ENCODE measurements at places on chromosomes 5 and 9.

DNA sequence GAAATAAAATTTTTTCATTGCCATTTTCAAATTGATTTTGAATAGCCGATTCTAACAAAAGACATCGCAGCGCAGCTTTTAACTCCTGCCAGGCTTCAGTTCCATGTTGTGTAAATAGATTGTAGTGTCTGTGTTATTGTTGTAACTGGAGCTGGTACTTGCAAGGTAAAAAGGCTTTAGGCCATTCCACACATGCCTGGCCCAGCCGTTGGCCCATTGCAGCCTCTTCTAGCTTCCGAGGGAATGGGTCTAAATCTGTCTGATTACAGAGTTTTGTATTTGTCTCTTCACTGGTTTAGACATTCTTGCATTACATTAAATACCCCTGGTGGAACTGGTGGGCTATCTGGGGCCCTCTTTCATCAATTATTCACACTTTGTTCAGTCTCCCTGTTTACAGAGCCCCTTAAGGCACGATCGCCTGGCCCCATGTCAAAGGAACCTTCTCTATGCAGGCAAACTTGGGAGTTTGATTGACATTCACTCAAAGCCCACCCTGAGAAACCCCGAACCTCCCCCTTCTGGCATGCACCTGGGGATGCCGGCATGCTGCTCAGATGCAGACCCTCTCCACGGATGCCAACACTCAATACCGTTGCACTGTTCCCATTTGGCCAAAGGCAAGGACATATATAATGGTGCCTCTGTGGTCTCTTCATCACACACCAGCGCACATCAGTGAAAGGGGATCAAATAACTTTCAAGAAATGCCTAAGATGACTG, 281.7 kb upstream of the IRX2 start:
- no peak for DNase-seq

DNA sequence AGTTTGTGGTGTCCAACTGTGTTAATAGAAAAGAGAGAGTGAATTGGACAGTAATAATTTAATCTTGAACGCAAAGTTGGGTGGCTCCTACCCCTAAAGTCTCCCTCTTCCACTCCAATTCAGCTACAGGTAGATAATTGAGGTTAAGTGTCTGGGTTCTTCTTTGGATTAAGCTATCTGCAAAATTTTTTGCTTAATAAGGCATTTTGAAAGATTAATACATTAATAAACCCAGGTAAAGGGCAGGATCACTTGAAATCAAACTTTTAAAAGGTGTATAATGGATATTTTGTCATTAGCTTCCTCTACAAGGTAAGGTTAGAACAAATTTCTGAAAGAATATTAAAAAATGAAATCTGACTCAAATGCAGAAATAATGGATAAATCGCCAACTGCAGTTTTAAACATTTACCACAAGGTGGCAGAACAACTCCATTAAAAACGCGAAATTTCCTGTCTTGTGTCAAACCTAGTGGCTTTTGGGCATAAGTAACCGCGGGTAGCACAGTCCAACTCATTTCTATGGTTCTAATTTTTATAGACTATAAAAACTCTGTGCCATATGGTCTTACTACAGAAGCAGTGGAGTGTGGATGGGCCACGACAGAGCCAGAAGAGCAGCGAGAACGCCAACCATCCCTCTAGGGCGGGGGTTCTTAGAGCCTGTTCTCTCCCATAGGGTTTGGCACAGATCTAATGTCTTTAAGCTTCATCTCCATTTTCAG, 276.5 kb downstream of the ARHGEF28 start:
- DNase-seq = no peak

DNA sequence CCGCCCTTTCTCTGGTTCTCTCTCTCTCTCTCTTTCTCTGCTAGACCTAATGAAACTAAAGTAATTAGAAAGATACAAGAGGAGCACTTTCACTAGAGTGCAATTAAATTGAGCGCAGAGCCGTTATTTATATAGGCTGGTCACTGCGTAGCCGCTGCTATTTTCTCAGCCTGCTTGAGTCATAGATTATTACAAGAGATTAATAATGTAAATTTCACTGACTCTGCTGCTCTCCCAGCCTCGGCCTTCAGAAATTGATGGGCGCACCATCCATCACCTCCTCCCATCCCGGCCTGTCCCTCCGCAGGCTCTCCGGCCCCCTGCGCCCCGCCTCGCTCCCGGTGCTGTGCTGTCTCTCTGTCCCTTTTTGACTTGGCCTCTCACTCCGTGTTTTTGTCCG, 268.0 kb upstream of the MVB12B start:
- DNase-seq = no peak

DNA sequence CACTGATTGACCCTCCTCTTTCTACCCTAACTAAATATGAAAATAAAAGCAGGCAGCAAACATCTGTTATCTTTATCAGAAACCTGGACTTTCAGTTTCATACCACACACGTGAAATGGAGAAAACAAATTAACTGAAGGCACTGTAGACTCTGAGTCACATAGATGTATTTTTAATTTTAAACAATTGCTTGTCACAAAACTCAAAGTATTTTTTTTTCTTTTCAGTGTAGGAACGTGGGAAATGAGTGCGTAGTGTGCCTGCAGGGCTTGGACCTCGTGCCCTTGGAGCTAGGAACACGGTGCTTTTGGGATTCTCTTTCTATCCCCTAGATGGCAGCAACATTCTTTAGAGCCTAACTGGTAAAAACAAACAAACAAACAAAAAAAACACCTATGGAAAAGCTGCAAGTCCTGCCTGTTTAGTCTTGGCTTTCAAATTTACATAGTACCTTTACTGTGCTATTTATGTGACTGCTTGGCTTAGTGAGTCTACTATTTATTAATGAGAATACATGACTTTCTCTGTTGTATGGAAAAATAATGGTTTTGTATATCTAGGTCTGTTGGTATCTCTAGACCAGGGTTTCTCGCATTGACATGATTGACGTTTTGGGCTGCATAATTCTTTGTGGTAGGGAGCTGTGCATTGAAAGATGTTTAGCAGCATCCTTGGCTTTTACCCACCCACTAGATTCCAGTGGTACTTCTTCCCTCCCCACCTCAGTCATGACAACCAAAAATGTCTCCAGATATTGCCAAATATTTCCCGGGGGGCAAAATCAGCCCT, 16.8 kb upstream of the ACTBL2 start:
- DNase-seq = peak; percentile 20

GRCh38 chr5:142608081-142608480, 77.8 kb downstream of the FGF1 start:
- DNase-seq = no peak

GRCh38 chr5:2338686-2339085, 412.8 kb downstream of the IRX2 start:
- DNase-seq = no peak

DNA sequence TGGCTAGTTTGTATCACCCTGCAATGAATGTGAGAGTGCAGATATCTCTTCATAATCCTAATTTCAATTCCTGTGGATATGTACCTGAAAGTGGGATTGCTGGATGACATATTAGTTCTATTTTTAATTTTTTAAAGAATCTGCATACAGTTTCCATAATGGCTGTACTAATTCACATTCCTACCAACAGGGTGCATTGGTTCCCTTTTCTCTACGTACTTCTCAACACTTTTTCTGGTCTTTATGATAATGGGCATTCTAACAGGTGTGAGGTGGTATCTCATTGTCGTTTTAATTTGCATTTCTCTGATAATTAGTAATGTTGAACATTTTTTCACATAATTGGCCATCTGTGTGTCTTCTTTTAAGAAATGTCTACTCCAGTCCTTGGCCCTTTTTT, 927.5 kb downstream of the DTWD2 start:
- no peak for DNase-seq

DNA sequence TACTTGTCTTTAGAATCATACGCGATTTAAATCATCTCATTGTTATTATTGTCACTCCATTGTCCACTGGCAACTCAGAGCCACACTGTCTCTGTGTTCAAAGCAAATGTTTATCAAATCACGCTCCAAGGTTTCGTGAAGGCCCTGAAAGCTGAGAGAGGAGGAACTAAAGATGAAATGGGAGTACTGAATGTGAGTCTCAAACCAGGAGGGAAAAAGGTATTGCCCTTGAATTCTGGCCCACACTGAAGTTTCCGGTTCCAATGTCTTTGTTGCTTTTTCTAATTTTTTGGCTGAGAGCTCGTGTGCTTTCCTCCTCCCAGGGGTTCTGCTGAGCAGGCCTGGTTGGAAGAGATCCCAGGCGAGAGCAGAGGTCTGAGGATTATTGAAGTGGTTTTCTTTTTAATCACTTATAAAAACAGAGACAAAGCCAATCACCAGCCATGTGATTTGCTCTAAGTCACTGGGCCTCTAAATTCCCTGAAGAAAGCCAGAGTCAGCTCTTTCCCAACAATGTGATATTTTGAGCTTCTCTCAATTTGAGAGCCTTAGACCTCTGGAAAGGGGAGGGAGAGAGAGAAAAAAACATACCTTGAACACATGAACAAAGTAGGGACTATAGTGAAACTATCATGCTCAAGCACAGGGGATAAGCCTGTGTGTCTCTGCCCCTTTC, 420.8 kb upstream of the GRAMD2B start:
- no peak for DNase-seq

- no peak for DNase-seq
Measured at GRCh38 chr5:171261361-171261760, 47.7 kb upstream of the TLX3 start.

- DNase-seq = no peak
Measured at GRCh38 chr5:137440795-137441194, 58.3 kb downstream of the SPOCK1 start.

- DNase-seq = no peak
Measured at GRCh38 chr5:124742983-124743601, 3.3 kb downstream of the ZNF608 start.

DNA sequence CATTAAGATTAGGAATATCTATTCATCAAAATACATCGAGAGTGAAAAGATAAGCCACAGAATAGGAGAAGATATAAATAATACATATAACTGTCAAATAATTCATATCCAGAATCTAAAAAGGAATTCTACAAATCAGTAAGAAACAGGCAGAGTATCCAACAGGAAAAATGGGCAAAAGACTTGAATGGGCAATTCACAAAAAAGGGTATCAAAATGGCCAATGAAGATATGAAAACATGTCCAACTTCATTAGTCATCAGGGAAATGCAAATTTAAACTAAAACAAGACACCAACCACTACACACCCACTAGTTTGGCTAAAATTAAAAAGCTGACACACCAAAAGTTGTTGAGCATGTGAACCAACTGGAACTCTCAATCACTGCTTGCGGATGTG, 206.9 kb upstream of the TBC1D2 start:
- no peak for DNase-seq

DNA sequence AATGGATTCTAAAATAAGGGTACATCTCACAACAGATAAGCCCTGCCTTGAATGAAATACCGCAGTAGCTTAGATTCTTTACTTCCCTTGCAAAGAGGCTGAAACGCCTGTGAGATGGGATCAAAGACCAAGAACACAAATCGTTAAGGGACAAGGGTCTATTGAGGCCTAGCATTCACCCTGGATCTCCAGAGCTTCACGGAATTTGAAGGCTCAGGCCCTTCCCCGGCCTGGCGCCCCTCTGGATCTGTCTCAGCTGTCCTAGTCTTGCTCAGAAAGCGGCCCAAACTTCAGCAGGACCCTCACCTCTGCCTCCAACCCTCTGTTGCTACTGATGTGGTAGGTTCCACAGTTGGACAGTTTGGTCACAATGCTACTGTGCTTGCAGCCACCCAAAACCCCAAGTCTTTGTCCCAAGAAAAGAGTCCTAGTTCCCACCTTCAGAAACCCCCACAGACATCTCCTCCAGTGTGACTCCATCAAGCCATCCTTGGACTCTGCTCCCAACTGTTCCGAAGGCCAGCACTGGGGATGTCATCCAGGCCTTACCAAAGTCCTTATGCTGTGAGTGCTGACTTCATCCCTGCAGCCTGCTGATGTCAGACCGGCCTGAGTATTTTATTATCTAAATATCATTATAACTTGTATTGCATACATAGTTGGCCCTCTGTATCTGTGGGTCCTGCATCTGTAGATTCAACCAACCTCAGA, 9.4 kb downstream of the CORO2A start:
- DNase-seq = no peak

GRCh38 chr9:15307523-15307841, 466 bp upstream of the TTC39B start:
- no peak for DNase-seq

DNA sequence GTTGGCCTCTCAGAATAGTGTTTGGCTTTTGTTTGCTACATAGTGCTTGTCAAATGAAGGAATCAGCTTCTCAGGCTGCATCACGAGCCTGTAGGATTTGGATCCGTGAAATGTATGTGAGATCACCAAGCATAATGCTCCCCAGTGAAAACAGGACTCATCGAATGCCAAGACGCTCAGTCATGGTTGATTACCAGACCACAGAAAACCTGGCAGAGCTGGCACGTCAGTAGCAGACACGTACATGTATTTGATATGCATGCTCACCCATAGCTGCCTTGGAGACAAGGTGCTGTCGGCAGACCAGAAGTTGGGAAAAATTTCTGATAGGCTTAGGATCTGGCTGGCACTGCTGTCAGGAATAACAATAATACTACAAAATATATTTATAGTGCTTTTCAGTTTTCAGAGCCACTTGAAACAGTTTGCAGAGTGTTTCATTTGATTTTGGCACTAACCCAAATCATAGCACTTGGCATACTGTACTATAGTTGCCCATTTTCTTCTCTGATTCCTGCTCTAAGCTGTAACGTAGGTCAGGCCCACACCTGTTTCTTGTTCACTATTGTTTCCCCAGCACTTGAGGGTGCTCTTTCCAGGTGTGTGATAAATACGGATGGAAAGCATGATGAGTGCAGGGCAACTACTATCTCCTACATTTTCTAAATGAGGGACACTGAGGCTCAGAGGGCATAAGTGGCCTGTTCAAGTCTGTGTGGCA, 226.1 kb downstream of the NR3C1 start:
- no peak for DNase-seq

GRCh38 chr5:43616535-43616934, 13.6 kb downstream of the NNT start:
- DNase-seq = no peak

DNA sequence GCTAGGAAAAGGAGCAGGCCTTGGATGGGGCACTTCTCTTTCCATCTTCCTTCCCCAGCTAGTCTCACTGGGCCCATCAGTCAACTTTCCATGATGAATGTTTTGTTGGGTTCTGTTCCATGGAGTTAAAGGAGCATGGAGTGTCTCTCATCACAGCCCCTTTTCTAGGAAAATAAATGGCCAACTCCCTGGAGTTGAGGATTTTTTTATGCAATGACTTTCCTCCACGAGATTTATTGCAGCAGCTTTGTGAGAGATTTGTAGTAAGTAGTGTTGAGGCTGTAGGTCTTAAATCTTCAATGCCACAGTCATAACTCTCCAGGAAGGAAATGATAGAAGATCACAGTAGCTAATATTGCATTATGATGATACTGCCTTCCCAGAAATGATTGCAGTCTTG, 45.6 kb upstream of the SLC44A1 start:
- no peak for DNase-seq

GRCh38 chr9:136017289-136018190, 56.4 kb upstream of the UBAC1 start:
- no peak for DNase-seq

GRCh38 chr5:1278656-1279442, 16.0 kb downstream of the TERT start:
- DNase-seq = no peak

GRCh38 chr9:26462213-26462612, 430.4 kb downstream of the CAAP1 start:
- DNase-seq = no peak

- no peak for DNase-seq
Measured at GRCh38 chr9:87593359-87593980, 95.8 kb downstream of the DAPK1 start.

- no peak for DNase-seq
Measured at GRCh38 chr9:22332202-22332601, 114.4 kb upstream of the DMRTA1 start.
